Mesangial cell (primary cell): ENCODE measurements at places on chromosomes 5 and 9. TPM values are rescaled to one million over a fixed set of nuclear protein-coding genes. Genes with fewer than 3 reads are reported as not detected.

Gene CARD9
- under 0.01 and 0.76 TPM in 2 replicates for total RNA-seq

Gene CREBRF
- 2.6 and 5.7 TPM in 2 replicates for total RNA-seq

Gene GFRA3
- under 0.01 TPM in 1 of 2 replicates, not detected in the other for total RNA-seq

Gene CNTFR
- not detected in 2 replicates for total RNA-seq

Gene HACD4
- 2.1 and 2.4 TPM in 2 replicates for total RNA-seq

Gene CSF2
- total RNA-seq, result 0.25 and 2.8 TPM in 2 replicates

Gene GLRA1
- total RNA-seq, result not detected in 2 replicates

Gene PCDHB10
- 0.16 and 0.89 TPM in 2 replicates for total RNA-seq

Gene CDX1
- 0.33 and 0.63 TPM in 2 replicates for total RNA-seq

Gene RLN2
- total RNA-seq, result 1.0 and 2.3 TPM in 2 replicates

Gene HTR4
- not detected in 2 replicates for total RNA-seq

Gene INSL6
- total RNA-seq, result not detected in 2 replicates

Gene UQCRQ
- total RNA-seq, result 208 and 231 TPM in 2 replicates

Gene SPATA31A3
- total RNA-seq, result not detected in 2 replicates

Gene ADAMTSL2
- under 0.01 and 0.25 TPM in 2 replicates for total RNA-seq

Gene C5orf24
- total RNA-seq, result 33.7 and 41.2 TPM in 2 replicates

Gene RNF183
- total RNA-seq, result 0.38 TPM in 1 of 2 replicates, not detected in the other

Gene DBN1
- 331 and 348 TPM in 2 replicates for total RNA-seq

Gene LMX1B
- total RNA-seq, result 0.63 and 0.98 TPM in 2 replicates

Gene PCDHB2
- 0.49 and 0.76 TPM in 2 replicates for total RNA-seq

Gene ADAMTS2
- 3.1 and 4.7 TPM in 2 replicates for total RNA-seq

Gene PDGFRB
- total RNA-seq, result 35.4 and 101 TPM in 2 replicates

Gene NMUR2
- total RNA-seq, result 0.13 and 0.16 TPM in 2 replicates

Gene RASGEF1C
- total RNA-seq, result 0.13 TPM in 1 of 2 replicates, not detected in the other

Gene LCN12
- total RNA-seq, result 1.6 TPM in 1 of 2 replicates, not detected in the other

Gene ABLIM3
- 4.2 and 7.0 TPM in 2 replicates for total RNA-seq

Gene HAPLN1
- 0.49 and 0.76 TPM in 2 replicates for total RNA-seq

Gene TMEM252
- total RNA-seq, result not detected in 2 replicates

Gene IRX2
- total RNA-seq, result 0.33 and 4.6 TPM in 2 replicates

Gene SLC36A3
- total RNA-seq, result not detected in 2 replicates

Gene C5orf34
- 0.89 and 5.7 TPM in 2 replicates for total RNA-seq

Gene IFNK
- total RNA-seq, result not detected in 2 replicates

Gene PCDHA1
- under 0.01 and 0.16 TPM in 2 replicates for total RNA-seq

Gene DND1
- total RNA-seq, result under 0.01 and 0.33 TPM in 2 replicates

Gene COL5A1
- 263 and 508 TPM in 2 replicates for total RNA-seq

Gene KCNV2
- not detected in 2 replicates for total RNA-seq

Gene CBY3
- 0.81 TPM in 1 of 2 replicates, not detected in the other for total RNA-seq

Gene SPATA31E1
- total RNA-seq, result not detected in 2 replicates

Gene ACER2
- 1.3 and 1.6 TPM in 2 replicates for total RNA-seq

Gene BAG1
- 24.4 and 34.1 TPM in 2 replicates for total RNA-seq

Gene SLC2A6
- total RNA-seq, result 17.7 and 37.6 TPM in 2 replicates

Gene BASP1
- total RNA-seq, result 47.9 and 73.3 TPM in 2 replicates

Gene ADRB2
- total RNA-seq, result 0.89 and 1.3 TPM in 2 replicates

Gene FBN2
- 24.6 and 28.3 TPM in 2 replicates for total RNA-seq

Gene STKLD1
- 0.49 and 1.3 TPM in 2 replicates for total RNA-seq

Gene MOB3B
- total RNA-seq, result 0.98 and 1.6 TPM in 2 replicates

Gene SOX30
- 0.33 and 0.51 TPM in 2 replicates for total RNA-seq

Gene CCDC152
- 0.25 and 0.49 TPM in 2 replicates for total RNA-seq
